ENCODE measurements at places on chromosomes 11 and 22.
A peak's percentile ranks its signal among the peaks of the same experiment; 100 is the strongest.

DNA sequence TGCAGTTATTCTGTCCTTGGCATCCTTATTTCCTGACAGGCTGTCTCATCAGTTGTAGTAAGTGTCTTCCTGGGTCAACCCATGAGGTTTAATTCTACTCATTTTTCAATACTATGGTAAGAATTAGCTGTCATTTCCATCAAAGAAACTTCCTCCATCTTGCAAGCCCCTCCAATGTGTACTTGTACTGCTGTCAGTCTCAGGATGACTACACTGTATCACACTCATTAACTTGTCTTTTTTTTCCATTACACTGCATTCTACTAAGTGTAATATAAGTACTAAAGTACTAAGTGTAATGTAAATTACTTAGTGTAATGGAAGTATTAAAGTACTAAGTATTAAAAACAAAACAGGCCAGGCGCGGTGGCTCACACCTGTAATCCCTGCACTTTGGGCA is 102.8 kb downstream of the CWF19L2 start:
- DNase-seq: no peak

GRCh38 chr11:20058749-20059458 is 101.4 kb downstream of the DBX1 start:
- peak; percentile 10 for DNase-seq

DNA sequence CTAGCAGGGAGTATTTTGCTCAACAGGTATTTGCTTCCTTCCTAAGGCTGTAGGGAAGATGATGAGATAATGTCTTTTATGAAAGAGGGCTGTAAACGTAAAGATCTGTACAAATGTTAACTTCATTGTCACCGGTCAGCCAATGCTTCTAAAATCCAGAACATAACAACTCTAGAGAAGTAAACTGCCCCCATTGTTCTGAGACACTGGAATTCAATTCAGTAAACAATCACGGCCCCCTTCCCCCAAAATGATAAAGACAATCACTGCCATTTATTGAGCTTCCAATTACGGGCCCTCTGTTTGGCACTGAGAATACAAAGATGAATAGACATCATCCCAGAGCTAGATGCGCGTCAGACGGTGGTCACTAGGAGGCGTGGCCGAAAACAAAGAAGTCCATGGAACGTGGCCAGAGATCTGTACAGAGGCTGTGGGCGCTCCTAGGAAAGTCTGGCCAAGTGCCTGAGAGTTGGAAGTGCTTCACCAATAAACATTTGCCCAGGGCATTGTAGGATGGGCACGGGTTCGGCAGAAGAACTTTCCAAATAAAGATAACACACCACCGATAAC is 576 bp downstream of the TMEM258 start:
- DNase-seq: peak; percentile 85

GRCh38 chr11:60924906-60925853 is 920 bp downstream of the TMEM132A start:
- no peak for DNase-seq

GRCh38 chr11:196786-197731 is 4.2 kb downstream of the SCGB1C1 start:
- no peak for DNase-seq

DNA sequence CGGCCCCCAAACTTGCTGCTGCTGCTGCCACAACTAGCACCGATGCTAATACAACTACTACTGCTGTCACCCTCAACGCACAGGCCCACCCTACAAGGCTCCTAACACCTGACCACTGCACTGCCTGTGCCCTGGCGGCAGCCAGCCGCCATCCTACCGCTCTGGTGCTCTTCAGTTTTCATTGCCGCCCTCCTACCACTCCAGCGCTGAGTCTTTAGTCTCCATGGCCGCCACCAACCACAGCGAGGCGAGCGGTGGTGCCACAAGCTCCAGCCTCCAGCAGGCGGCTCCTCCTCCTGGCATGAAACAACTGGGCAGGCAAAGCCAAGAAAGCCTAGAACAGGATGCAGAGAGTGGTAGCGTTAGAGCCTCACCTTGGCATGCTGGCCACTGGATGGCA is 5.0 kb upstream of the RFPL3 start:
- no peak for DNase-seq

- DNase-seq: no peak
Measured at GRCh38 chr11:21988477-21988876, 204.4 kb upstream of the ANO5 start.

DNA sequence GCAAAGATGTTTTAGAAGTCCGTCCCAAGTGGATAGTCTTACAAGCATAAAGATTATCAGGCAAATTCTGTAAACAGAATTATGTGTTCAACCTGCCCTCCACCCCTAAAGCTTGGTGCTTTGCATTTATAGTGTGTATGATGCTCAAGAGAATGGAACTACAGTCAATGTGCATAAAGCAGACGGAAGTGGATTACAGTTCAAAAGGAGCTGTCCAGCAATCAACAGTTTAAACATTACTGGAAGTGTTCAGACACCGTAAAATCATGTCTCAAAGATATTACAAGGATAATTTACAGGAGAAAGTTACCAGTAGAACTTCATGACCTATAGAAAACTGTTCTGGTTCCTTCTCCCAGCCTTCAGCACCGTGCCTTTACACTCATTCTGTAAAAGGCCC is 1.0 kb downstream of the RIC3 start:
- DNase-seq: peak; percentile 5

GRCh38 chr22:44247923-44248892 is 64.5 kb downstream of the SHISAL1 start:
- DNase-seq: no peak

GRCh38 chr11:67027943-67028542 is 5.1 kb downstream of the SYT12 start:
- DNase-seq: no peak

GRCh38 chr11:60100516-60100915 is 12.1 kb downstream of the MS4A2 start:
- DNase-seq: no peak

DNA sequence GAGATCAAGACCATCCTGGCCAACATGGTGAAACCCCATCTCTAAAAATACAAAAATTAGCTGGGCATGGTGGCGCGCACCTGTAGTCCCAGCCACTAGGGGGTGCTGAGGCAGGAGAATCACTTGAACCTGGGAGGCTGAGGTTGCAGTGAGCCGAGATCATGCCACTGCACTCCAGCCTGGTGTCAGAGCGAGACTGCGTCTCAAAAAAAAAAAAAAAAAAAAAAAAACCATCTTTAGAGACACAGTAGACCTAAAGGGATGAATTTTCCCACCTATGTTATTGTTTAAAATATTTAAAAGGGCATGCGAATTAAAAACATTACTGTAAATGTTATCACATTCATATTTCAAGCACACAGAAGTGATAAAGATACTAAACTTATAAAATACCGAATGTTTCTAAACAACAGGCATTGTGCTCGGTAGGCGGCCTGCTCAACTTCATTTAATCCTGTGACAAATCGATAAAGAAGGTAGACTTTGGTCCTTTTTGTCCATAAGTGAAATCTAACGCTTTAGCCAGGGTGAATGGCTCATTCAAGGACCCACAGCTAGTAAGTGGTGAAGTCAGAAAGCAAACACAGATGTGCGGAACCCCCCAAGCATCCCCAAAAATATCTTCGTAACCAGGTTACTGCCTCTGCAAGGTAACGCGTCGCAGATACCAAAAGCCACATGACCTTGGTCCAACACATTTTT is 16.1 kb downstream of the NCAPD3 start:
- DNase-seq: peak; percentile 8

- no peak for DNase-seq
Measured at GRCh38 chr11:128697645-128698174, 3.8 kb downstream of the FLI1 start.

DNA sequence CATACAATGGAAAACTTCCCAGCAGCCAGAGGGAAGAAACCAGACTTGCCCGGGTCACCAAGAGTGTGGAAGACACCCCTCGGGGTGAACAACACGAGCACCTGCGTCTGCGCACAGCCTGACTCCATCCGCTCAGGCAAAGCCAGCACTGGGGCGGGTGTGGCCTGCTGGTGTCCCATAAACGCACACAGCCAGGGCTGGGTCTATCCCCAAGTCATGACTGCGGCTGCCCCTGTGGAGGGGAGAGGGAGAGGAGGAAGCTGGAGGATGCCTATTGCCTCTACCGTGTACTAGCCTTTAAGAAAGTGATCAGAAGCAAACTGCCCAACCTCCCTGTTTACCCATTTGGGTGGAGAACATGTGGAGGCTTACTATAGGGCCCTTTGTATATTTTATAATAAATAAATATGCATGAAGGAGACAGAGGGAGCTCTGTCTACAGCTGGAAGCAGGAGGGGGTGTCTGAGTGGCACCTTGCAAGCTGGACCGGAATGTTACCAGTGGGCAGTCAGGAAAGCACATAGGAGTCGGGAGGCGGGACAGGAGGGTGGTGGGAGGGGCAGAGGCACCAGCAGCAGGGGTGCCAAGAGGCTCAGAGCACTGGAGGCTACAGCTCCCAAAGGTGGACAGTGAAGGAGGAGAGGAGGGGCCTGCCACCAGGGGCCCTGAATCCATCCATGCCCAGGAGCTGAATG is 79.6 kb downstream of the PHF21B start:
- DNase-seq: no peak

DNA sequence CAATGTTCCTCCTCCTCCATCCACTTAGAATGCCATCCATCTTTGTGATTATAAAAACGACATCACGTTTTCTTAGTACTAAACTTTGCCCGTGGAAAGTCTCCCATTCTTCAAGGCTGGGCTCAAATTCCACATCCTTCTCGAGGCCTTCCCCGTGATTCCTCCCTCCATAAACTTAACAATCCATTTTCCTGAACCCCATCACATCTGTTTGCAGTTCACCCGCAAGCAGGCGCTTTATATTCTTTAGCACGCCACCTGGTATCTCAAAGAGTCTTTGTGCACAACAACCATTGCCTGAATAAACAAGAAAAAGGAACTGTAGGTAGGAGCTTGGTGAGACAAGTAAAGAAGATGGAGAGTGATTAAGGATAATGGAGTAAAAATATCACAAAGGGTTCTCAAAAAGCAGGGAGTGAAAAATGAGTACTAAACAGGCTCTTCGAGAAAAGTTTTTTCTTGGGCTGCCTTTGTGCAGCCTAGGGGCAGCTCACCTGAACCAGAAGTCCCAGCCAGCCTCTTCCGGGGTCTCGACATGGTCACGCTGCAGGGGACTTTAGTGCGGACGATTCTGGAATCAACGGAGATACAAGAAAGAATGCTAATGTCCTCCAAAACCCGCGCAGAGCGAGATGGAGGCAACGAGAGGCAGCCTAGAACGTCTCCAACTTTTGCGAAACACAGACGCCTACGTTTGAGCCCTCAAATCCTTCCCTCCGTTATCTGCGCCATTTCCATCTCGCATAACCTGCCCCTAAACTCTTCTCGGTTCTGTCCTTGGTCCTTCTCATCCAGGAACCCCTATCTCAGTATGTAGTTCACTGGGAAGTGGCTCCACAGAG is 585 bp downstream of the THYN1 start:
- DNase-seq: no peak

DNA sequence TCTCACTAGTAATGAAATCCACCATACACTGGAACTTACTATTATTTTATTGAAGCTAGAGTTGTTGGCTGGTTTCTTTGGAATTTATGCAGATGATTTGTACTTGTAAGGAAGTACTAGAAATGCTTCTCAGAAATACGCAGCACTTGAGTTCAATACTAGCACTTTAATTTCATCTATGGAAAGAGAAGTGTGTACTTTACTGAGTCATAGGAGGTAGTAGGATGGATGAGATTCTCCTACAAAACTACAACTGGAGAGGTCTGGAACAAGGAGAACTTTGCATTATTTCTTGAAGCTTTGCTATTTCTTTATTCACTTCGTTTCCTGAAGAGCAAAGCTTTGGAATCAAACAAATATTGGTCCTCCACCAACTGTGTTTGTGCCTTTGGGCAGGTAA is 44.1 kb upstream of the CCDC90B start:
- no peak for DNase-seq

DNA sequence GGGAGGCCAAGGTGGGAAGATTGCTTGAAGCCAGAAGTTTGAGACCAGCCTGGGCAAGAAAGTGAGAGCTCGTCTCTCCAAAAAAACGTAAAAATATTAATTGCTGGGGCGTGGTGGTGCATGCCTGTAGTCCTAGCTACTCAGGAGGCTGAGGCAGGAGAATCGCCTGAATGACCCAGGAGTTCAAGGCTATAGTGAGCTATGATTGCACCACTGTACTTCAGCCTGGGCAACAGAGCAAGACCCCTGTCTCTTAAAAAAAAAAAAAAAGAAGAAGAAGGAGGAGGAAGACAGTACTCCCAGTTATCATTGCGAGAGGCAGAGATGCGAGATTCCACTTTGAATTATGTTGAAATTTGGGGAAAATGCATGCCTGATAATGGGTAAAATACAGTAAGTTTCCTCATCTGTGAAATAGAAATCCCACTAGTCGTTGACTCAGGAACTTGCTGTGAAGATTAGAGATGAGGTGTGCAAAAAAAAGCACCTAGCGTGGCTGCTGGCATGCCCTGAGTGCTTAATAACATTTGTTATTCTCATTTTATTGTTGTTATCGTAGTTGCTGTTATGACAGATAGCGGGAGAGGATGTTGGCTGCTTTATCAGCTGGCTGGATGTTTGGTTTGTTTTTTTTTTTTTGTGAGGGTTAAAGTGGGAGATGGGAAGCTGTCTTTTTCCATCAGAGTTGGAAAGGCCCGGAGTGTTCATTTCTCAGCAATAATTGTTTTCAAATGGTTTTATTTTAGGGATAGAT is 33.4 kb downstream of the BCR start:
- DNase-seq: no peak

GRCh38 chr11:76161261-76161961 is 44.9 kb downstream of the WNT11 start:
- peak; percentile 90 for DNase-seq

- DNase-seq: no peak
Measured at GRCh38 chr11:100984668-100985067, 144.9 kb downstream of the PGR start.

GRCh38 chr11:83656796-83657330 is 370.7 kb upstream of the CCDC90B start:
- no peak for DNase-seq

DNA sequence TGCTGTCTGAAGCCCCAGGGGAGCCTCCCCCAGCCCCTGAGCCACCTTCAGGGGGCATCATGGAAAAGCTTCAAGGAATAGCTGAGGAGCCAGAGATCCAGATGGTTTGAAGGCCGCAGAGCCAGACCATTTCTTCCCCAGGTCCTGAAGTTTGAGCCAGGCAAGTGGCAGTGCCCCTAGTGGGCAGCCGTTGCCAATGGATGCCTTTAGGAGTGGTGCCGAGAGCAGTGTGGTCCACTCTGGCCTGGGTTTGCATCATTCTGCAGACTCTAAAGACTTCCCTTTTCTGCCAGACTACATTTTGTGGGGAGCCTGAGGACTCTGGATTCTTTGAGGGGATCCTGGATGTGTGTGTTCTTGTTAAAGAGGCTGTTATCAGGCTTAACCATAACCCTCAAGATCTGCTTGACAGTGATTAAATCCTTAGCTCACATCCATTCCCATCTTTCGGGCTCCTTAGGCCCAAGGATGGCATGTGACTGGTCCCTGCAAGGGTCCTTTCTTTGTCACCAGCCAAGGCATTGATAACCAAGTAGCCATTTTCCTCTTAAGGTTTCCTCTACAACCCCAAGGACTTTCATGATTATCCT is 13.1 kb downstream of the HINFP start:
- DNase-seq: no peak

DNA sequence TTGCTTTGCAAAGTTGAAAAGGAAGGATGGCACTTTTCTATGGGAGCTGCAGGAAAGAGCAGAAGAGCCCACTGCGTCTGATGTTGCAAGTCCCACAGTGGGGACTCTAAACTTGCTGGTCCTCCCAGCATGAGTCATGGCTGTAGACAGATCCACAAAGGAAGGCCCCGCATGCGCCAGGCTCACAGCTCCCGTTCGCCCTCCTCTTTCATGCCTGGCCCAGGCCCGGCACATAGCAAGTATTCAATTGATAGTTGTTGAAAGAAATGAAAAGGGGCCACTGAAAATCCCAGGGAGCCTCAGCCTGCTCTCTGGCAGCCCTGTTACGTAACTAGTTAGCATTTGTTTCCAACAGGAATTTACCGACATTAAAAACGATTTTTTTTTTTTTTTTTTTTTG is 18.9 kb downstream of the AP1B1 start:
- peak; percentile 61 for DNase-seq

Measured in fibroblast of upper back skin (primary cell).